Endothelial cell of umbilical vein (primary cell): ENCODE measurements at places on chromosomes 2 and 18. TPM values are rescaled to one million over a fixed set of nuclear protein-coding genes. Genes with fewer than 3 reads are reported as not detected.

DNA sequence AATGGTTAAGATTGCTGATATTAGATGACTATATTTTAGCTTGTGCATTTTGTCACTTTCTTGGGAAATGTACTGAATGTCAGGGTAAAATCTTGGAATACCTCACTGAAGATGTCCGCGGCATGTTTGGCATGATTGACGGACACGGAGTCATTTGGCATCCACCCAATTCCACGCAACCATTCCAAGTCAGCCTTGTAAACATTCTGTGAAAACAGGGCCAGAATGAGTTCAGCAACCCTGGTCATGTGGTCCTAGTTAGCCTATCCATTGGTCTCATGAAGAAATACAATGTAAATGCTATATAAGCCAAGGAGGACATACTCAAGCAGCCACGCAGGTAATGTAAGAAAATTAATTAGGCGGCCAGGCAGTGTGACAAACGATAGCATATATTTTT is 159.5 kb downstream of the RIF1 start:
- DNase-seq, result no peak

DNA sequence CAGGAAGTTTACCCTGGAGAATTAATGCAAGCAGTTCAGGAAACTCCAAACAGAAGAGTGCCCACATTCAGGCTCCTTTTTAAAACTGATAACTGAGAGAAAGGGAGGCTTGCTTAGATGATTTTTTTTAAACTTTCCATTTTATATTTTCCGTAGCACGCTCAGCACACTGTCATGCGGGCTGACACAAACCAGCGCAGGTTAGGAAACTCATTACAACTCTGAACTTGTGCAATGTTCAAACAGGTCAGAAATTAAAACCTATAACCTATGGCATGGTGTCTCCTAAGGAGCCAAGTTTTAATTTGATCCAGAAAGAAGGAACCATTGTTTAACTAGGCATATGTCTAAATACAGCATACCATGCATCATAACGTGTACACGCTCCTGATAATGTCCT is 117.7 kb upstream of the SMIM21 start:
- no peak for DNase-seq

DNA sequence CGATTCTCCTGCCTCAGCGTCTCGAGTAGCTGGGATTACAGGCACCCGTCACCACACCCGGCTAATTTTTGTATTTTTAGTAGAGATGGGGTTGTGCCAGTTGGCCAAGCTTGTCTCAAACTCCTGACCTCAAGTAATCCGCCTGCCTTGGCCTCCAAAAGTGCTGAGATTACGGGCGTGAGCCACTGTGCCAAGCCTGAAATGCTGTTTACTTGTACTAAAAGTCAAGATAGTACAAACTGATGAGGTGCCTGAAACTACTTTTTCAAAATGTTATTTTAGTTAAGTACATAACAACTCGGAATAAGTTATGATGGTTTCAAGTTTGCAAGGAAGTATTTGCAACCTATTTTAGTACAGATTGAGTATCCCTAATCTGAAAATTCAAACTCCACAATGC is 85.7 kb downstream of the CEP192 start:
- no peak for DNase-seq

DNA sequence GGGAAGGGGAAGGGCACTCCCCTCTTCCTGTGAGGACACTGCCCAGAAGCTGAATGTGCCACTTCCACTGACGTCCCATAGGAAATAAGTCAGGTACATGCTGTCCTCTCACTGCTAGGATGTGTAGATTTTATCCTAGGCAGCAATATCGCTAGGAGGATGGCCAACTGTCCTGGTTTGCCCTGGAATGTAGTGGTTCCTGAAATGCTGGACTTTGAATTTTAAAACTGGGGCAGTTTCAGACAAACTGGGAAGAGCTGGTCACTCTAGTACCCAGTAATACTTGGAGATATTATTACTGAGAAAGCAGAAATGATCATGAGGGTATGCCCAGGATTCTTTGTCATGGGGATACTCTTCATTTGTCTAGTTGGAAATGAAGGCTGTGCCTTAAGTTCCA is 5.4 kb upstream of the KCNS3 start:
- no peak for DNase-seq

DNA sequence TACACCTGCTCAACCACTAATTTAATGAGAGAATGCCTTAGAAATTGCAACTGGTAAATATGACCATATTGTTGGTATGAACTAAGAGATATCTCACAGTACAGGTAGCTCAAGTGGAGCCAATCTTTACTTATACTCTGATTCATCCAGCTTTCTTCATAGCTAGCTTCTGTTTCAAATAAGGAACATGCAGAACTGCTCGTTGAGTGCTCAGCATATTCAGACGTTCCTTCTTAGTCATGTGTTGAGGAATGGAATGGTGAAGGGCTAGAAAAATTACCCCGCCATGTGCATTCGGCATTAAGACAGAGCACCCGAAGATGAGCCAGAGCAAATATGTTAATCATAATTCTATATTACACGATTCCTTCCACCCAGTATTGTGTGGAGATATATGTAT is 144.0 kb upstream of the VRK2 start:
- no peak for DNase-seq

DNA sequence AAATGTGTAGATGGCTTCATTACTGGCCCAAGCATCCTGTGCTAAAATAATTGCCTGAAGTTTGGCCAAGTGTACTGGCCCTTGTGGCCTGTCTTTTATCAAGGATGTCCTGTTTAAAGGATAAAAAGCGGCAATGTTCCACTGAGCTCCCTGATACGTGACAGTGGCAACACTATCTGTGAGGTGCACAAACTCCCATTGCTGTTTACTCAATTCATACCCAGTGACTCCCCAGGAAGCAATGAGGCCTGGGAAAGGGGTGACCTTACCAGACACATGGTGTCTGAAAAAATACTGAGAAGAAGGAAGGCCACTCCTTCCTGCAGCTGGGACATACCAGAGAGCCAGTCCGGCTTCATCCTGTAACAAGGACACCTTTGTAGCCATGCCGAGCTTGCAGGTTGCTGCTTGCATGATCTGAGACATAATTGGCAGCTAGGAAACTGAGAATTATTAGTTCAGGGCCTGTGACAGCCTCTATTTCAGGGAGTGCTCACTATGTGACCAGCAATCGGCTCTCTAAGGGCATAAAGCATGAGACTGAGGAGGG is 198.5 kb upstream of the LRATD1 start:
- DNase-seq, result no peak

- no peak for DNase-seq
These were observed 33.5 kb downstream of the ZNF407 start for GRCh38 chr18:74631212-74631611.

- no peak for DNase-seq
These were observed 124.8 kb upstream of the TACR1 start for GRCh38 chr2:75324141-75324540.

- DNase-seq, result no peak
These were observed 86.9 kb downstream of the EHBP1 start for GRCh38 chr2:62792408-62792807.

DNA sequence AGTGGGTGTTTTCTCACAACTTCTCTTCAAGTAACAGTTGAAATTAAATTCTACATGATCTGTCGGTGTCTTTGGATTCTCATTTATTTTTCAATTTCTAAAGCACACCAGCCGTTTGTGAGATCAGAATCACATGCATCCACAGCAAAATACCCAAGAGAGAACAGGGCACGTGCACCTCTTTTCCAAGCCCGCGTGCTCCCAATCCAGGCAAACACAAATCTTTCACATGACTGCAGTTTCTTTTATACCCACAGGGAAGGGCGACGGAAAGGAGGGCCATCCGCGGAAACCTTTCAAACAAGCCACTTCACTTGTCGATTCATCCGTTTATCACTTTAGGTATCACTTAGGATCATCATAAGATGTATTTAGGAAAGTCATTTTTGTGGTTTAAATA is 13.0 kb upstream of the DAPL1 start:
- DNase-seq, result no peak

DNA sequence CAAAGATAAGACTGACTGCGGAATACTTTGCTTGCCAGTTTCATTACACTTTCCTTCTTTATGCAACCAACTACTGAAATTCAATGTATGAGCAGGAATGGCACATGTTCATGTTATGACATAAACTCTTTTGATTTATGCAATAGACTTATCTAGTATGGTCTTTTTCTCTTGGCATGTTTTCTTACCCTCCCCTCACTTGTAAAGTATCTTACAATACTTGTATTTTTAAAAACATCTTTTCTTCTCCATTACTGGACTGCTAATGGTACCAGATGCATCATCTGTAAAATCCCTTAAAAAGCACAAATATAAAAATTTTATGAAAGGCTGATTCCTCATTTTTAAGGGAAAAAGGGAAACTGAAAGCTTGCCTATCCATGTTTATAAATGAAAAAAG is 373.8 kb downstream of the ZEB2 start:
- no peak for DNase-seq

DNA sequence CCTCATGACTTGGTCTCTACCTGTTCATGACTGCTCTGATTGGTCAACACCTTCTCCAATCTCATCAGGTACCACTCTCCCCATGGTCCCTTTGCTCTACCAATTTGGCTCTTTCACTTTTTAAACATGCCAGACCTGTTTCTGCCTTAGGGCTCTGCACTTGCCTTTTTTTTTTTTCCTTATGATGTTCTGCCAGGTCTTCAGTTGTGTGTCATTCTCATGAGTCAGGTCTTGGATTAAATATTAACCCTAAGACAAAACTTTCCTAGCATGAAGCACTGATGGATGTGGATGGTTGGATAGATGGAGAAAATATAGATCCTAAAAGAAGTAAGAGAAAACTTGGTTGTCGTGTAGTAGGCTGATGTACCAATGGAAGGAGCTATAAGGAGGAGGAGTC is 219.3 kb downstream of the TTC32 start:
- DNase-seq, result no peak

DNA sequence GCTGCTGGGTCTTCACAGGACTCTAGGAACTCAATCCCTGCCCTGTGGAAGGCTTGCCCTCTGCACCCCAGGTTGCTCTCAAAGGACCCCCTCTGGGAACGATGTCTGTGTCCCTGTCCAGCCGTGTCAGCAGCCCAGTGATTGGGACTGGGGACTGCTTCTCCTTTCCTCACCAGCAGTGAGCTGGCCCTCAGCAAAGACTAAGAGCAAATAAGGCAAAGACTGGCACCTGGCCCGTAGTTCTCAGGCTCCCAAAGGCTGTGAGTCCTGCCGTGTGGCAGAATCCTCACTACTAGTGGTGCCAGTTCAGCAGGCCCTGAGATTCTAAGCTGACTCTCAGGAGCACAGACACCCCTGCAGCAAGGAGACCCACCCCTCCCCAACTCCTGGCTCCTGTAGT is 47.8 kb downstream of the TMEM163 start:
- DNase-seq, result no peak

DNA sequence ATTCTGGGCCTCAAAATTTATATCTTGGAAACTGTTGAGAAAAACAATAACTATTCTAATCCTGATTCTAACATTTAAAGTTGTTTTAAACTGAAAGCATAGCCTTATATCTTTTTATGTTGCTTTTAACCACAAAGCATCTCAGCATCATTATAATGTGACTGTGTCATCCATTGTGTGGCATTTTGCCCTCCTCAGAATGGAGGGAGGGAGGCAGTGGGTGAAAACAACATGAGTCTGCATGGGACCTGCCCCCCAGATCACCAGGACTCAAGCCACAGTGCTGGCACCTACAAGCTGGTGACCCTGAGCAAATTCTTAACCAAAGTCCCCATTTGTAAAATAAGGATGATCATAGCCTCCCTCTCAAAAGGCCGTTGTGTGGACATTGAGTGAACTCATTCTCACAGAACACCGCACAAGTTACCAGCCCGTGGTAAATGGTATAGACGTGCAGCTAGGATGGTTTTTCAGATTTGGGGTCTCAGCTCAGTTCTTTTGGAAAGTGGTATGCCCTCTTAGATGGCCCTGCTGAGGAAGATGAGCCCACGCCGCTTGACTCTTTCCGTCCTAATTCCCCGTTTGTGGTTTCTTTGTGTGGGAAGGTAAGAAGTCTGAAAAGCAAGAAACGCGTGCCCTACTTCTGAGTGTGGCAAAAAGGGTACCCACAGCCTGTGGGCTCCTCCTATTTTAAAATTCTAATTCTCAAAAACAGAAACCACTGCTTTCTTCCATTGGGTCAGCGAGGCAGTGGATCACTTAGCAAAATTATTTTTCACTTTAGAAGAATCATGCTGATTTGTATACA is 305.0 kb upstream of the ID2 start:
- DNase-seq, result no peak

GRCh38 chr2:178163395-178163794 is 30.9 kb upstream of the OSBPL6 start:
- no peak for DNase-seq

DNA sequence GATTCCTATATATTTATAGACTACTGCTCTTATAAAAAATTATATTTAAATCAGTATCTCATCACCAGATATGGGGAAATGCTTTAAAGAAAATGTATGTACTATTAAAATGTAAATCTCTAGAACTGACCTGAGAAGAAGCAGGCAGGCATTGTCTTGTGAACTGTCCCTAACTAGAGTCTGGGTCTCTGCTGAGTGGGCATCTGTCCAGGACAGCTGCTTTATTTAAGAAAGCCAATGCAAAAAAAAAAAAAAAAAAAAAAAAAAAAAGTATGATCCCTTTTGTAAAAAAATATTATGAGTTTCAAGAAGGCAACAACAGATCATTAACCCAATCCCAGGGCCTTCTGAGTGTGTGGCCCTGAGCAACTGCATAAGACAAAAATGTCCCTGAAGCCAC is 66.0 kb downstream of the PAX3 start:
- no peak for DNase-seq

- no peak for DNase-seq
These were observed 18.5 kb upstream of the NFE2L2 start for GRCh38 chr2:177282787-177283572.

DNA sequence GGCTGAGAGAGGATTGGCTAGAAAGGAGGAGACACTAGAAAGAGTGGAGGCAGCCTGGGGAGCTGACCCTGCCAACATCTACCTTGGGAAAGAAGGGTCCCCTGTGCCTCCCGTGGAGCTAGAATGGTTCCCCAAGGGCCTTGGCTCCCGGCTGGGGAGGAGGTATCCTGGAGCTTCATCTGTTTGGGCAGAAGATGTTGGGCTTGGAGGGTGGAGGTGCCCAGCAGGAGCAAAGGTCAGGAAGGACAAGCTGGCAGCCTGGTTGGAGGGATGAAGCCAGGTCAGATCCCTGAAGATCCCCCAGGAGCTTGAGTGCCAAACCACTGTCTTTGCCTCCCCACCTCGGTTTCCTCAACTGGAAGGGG is 2.9 kb downstream of the ATP6V1B1 start:
- no peak for DNase-seq

DNA sequence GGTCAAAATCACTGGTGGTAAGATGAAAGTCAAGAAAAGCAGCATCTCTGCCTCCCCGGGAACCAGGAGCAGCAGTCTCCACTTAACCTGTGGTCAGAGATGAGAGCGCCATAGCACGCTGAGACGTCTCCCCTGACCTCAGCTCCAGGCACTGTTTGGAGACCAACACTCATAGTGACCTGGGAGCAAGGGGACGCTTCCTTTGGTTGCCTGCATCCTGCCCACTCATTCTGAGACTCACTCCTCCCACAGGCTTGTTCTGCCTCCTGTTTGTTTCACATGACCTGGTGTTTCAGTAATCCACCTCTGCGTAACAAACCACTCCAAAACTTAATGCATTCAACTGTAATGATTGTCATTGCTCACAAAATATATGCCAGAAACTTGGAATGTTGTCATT is 139.3 kb downstream of the ACOXL start:
- no peak for DNase-seq

Gene CHRNG
- total RNA-seq, result not detected in 2 replicates

Gene FN1
- 3,221 and 3,760 TPM in 2 replicates for total RNA-seq

Gene SATB2
- 1.1 and 1.6 TPM in 2 replicates for total RNA-seq

Gene DIPK1C
- total RNA-seq, result not detected in 2 replicates

Gene PHLPP1
- 10.8 and 11.2 TPM in 2 replicates for total RNA-seq

Gene GBX2
- total RNA-seq, result 3.6 TPM in 2 replicates

Gene GALR1
- not detected in 2 replicates for total RNA-seq

Gene RSAD2
- 0.09 and 0.18 TPM in 2 replicates for total RNA-seq
